EL (cell line): ENCODE measurements at places on chromosomes 7 and 10.
A peak's percentile ranks its signal among the peaks of the same experiment; 100 is the strongest.

DNA sequence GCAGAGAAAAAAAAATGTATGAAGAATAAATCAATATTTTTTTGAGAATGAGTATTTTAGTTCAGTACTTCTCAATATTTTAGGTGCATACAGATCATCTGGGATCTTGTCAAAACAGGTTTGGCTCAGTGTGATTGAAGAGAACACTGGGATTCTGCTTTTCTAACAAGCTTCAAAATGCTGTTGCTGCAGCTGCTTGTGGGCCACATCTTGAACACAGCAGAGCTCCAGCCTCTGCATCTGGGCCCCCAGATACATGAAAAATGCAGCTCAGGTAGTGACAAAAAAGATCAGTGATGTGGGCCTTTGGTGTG is 1177.1 kb upstream of the C7orf33 start:
- DNase-seq = no peak

DNA sequence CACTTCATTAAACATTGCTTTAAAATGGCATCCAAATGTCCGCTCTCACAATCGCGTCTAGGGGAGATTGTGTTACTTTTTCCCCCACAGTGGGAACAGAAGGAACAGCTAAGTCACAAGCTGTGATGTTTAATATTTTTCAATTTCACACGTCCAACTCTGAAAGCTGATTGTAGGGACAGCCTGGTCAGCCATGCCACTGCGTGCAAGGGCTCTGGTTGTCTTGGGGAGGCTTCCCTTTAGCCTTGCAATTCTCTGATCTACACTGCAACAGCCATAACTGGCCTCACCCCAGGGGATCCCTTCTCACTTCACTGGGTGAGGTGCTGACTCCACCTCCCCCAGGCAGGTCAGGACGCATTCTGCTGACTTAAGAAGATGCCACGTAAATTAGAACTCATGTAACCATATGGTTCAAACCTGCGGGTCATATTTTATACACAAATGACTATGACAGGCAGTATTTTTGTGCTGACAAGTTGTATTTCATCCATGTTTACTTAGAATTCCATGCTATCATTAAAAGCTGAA is 425.2 kb upstream of the NFE2L3 start:
- no peak for DNase-seq

GRCh38 chr10:16848562-16849154 is 31.4 kb upstream of the RSU1 start:
- no peak for DNase-seq

GRCh38 chr10:2301227-2301626 is 563.9 kb upstream of the ADARB2 start:
- DNase-seq = no peak

- DNase-seq = no peak
Measured at GRCh38 chr7:38154278-38154677, 23.8 kb upstream of the STARD3NL start.

GRCh38 chr7:117247809-117248208 is 75.0 kb downstream of the WNT2 start:
- DNase-seq = no peak

DNA sequence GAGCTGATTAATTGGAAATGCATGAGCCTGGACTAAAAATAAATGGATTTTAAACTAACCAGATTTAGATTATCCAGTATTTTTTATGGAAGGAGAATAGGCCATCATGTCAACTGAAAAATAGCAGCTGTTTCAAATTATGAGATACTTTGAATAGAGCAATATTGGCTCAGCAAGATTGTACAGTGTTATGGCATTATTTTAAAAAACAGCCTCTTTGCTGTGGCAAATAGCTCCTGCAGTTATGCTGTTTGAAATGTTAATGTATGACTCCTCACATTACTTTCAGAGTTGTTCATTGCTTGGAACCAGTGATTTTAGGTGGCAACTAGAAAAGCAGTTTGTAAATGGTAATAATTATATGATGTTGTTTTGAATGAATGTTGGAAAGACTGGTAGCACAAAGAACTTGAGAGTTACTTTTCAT is 244.5 kb downstream of the KIAA1217 start:
- no peak for DNase-seq

DNA sequence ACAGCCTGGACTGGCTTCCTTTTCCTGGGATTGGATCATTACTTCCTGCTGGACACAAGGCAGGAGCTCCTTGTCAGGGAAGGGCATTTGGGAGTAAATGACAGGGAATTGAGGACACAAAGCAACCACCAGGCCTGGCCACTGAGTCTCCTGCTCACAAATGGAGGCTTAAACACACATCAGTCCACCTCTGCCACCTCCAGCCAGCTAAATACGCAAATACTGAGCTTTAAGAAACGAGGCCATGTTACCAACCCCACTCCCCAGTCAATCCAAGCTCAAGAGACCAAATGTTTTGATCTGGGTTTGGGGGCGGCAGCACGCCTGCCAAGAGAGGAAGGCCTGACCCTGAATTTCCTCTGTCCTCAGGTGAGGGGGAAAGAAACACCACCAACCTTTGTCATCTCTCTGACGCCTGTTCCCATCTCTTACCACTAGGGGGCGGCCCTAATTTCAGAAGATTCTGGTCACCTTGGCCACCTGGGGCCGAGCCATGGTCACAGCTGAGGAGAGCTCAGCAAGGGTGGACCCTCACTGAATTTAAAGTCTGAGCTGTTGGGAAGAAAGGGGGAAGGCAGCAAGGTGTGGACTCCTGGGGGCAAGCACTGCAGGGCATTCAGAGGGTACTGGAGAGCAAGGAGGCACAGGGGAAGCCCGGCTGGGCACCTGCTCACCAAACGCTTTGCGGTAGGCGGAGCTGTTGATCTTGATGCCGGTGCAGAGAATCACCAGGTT is 16.5 kb downstream of the AIFM2 start:
- DNase-seq = peak; percentile 27

- DNase-seq = no peak
Measured at GRCh38 chr7:69903410-69903809, 305.1 kb downstream of the AUTS2 start.

DNA sequence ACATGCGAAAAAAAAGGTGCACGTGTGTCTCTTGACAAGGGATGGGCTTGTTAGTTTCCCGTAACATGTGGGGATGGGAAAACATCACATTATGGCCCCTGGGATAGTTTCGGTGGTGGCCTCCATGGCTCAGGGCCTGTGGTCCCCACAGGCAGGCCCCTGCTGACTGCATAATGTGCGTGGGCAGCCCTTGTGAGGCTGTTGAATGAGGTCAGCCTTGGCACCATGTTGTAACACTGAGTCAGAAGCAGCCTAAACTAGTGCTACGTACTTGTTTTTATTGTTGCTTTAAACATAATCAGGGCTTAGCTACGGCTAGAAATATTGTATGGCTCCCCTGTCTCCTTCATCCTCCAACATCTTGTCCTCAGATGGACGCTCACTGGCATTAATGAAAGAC is 80.6 kb downstream of the BEND7 start:
- DNase-seq = peak; percentile 20

GRCh38 chr7:131443496-131443895 is 112.9 kb downstream of the PODXL start:
- DNase-seq = no peak

- DNase-seq = no peak
Measured at GRCh38 chr7:36910859-36911258, 186.6 kb upstream of the AOAH start.
